ENCODE measurements at places on chromosomes 3 and 15. TPM values are rescaled to one million over a fixed set of nuclear protein-coding genes. Genes with fewer than 3 reads are reported as not detected.
A peak's percentile ranks its signal among the peaks of the same experiment; 100 is the strongest.

ACKR4 gene
- 1.8 TPM for total RNA-seq

CCR8 gene
- not detected for total RNA-seq

SLC12A1 gene
- total RNA-seq = not detected

GRCh38 chr3:64455351-64455750 lies 230.1 kb upstream of the PRICKLE2 start:
- no peak overlapping the region for H3K4me3 ChIP-seq
- no peak for DNase-seq
- H3K27ac ChIP-seq = no peak overlapping the region
- no peaks in the 10 kb centered on the region for H3K4me1 ChIP-seq

ECE2 gene
- total RNA-seq = not detected

- no peaks in the 10 kb centered on the region for H3K36me3 ChIP-seq
- H3K4me1 ChIP-seq = peaks cover 6% of the 10 kb centered on the region
- H3K27me3 ChIP-seq = no peaks in the 10 kb centered on the region
- no peak overlapping the region for H3K27ac ChIP-seq
- H3K4me3 ChIP-seq = no peak overlapping the region
Observed at GRCh38 chr3:128875556-128876120, 3.8 kb upstream of the ACAD9 start.

- H3K27me3 ChIP-seq = no peaks in the 10 kb centered on the region
- no peak overlapping the region for H3K27ac ChIP-seq
- no peaks in the 10 kb centered on the region for H3K36me3 ChIP-seq
- no peak overlapping the region for H3K4me3 ChIP-seq
- peak; percentile 71 for DNase-seq
- peaks cover 8% of the 10 kb centered on the region for H3K4me1 ChIP-seq
Observed at GRCh38 chr3:137012097-137012501, 54.3 kb downstream of the IL20RB start.

DNA sequence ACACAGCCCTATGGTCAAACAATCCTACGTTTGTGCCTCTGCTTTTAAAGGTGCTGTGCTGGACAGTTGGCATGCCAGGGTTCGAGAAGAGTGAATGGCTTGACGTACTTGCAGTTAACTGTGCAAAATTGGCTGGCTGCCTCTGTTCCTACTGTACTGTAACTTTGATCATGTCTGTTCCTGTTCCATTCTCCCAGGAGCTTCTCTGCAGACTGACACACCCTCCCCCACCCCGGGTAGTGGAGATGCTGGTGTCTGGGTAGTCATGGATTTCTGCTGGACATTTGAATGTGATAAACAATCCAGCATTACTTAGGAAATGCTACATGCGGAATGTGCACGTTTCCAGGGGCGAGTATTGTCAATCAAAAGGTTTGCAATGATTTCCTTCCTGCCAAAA lies 6.5 kb upstream of the VILL start:
- H3K36me3 ChIP-seq = peaks cover 4% of the 10 kb centered on the region
- no peak overlapping the region for H3K4me3 ChIP-seq
- H3K27me3 ChIP-seq = no peaks in the 10 kb centered on the region
- no peaks in the 10 kb centered on the region for H3K4me1 ChIP-seq
- H3K27ac ChIP-seq = no peak overlapping the region

GRCh38 chr15:51403072-51403878 lies 61.8 kb downstream of the GLDN start:
- H3K4me1 ChIP-seq = no peaks in the 10 kb centered on the region
- H3K27me3 ChIP-seq = peaks cover 3% of the 10 kb centered on the region
- no peak overlapping the region for H3K4me3 ChIP-seq
- H3K27ac ChIP-seq = no peak overlapping the region
- H3K36me3 ChIP-seq = no peaks in the 10 kb centered on the region

DNA sequence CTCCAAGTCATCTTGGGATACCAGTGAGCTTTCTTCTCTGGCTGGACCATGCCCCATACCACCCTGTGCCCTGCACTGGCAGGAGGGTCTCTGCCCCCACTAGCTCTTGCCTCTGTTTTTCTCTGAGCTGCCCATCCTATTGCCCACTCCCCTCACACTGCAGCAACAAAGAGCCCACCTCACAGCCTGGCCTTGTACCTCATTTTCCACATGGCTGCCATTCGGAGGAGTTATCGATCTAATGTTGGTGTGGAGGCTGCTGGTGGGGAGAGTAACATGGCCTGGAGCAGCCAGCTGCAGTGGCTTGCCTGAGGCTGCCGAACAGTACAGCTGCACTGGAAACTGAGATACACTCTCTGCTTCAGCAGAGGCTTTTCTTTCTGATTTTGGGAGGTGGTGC lies 65.7 kb upstream of the AGBL1 start:
- H3K4me1 ChIP-seq = no peaks in the 10 kb centered on the region
- no peak overlapping the region for H3K27ac ChIP-seq
- H3K4me3 ChIP-seq = no peak overlapping the region
- no peaks in the 10 kb centered on the region for H3K27me3 ChIP-seq

ARHGEF26 gene
- 1.3 TPM for total RNA-seq

MFGE8 gene
- 160 TPM for total RNA-seq

Measured in fibroblast of lung (primary cell).